Adrenal gland (tissue), 19 donors: ENCODE measurements at places on chromosomes 1 and 21.

DNA sequence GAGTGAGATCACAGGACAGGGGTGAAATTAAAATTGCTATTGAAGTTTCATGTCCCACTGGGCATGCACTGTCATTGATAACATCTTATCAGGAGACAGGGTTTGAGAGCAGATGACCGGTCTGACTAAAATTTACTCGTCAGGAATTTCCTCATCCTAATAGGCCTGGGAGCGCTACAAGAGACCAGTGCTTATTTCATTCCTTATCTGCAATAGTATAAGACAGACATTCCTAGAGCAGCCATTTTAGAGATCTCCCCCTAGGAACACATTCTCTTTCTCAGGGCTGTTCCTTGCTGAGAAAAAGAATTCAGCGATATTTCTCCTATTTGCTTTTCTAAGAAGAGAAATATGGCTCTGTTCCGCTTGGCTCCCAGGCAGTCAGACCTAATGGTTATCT is 181.4 kb upstream of the ETV3 start:
- DNase-seq = no peak

- DNase-seq = no peak
Observed at GRCh38 chr1:182226618-182227017, 165.0 kb downstream of the GLUL start.

DNA sequence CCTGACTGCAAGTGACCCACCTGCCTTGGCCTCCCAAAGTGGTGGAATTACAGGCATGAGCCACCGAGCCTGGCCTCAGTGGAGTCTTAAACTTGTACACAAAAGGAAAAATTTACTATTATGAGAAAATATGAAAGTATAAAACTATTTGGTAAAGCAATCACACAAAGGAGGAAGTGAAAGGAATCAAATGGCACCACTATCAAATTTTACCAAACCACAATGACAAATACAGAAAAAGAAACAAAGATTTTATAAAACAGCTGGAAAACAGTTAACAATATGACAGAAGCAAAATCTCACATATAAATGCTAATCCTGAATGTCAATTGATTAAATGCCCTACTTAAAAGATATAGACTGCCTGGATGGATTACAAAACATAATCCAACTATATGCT is 42.1 kb upstream of the NEGR1 start:
- no peak for DNase-seq

- peak; percentile 59 for DNase-seq
Observed at GRCh38 chr1:180188091-180188506, 33.4 kb downstream of the QSOX1 start.

- no peak for DNase-seq
Observed at GRCh38 chr1:147579532-147579931, 38.2 kb downstream of the BCL9 start.

- no peak for DNase-seq
Observed at GRCh38 chr1:225896937-225897549, 8.1 kb upstream of the LEFTY1 start.

- no peak for DNase-seq
Observed at GRCh38 chr21:42829417-42829816, 49.9 kb downstream of the WDR4 start.

DNA sequence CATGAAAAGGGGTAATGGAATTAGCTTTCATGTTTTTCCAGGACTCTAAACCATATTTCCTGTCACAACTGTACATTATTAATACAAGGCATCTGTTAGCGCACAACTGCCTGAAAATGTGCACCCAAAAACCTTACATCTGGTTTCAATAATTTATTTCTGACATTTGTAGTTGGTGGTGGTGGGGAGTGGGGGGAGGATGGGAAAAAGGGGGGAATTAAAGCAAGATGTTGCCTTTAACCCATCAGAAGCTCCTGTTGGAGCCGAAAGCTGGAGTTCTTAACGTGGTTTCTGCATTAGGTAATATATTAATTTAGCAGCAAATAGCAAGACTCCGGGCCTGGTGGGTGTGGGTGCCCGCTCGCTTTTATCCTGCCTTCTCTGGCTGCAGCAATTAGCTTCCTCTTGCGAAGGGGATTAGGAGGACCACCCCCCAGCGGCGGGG is 36.9 kb upstream of the HHAT start:
- DNase-seq = no peak

GRCh38 chr1:16286122-16286521 is 49.1 kb upstream of the CPLANE2 start:
- DNase-seq = no peak

GRCh38 chr1:16114527-16115467 is 41.1 kb downstream of the EPHA2 start:
- no peak for DNase-seq

- no peak for DNase-seq
Observed at GRCh38 chr1:14599800-14600199, 1.3 kb downstream of the KAZN start.

- no peak for DNase-seq
Observed at GRCh38 chr1:107449326-107449725, 308.5 kb downstream of the NTNG1 start.

DNA sequence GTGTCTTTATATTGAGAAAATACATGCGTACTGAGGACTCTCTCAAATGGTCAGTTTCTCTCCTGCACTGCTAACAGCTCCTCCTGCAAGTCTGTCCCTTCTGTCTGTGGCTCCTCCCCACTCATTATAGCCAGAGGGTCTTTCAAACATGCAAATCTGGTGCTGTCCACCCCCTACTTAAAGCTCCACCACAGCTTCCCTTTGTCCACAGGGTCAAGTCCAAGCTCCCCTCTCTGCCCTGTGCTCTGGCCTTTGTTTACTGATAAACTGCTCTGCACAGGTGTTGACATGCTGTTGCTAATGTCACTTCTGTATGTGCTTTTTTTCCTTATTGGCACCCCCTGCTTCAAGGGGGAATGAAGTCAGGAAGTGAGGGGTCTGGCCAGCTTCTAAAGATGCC is 47.7 kb upstream of the GPR37L1 start:
- no peak for DNase-seq

- no peak for DNase-seq
Observed at GRCh38 chr1:5388622-5389021, 603.6 kb downstream of the NPHP4 start.
